A549 treated with CORT108297 at 1 μM for 4 hours (cell line): ENCODE measurements at places on chromosomes 2 and 18. TPM values are rescaled to one million over a fixed set of nuclear protein-coding genes. Genes with fewer than 3 reads are reported as not detected.

Gene PLGLB1
- total RNA-seq: 0.38 to 1.0 TPM (median 0.80 TPM) in 5 replicates

Gene GPR155
- total RNA-seq: 0.26 to 0.69 TPM (median 0.35 TPM) in 5 replicates

Gene NEURL3
- total RNA-seq: 0.96 to 2.2 TPM (median 1.4 TPM) in 5 replicates

Gene BOD1L2
- total RNA-seq: not detected in 5 replicates

Gene UGT1A8
- 0.05 to 0.07 TPM (median 0.05 TPM) in 3 of 5 replicates, not detected in the others for total RNA-seq
